ENCODE measurements at places on chromosomes 6 and 20.

DNA sequence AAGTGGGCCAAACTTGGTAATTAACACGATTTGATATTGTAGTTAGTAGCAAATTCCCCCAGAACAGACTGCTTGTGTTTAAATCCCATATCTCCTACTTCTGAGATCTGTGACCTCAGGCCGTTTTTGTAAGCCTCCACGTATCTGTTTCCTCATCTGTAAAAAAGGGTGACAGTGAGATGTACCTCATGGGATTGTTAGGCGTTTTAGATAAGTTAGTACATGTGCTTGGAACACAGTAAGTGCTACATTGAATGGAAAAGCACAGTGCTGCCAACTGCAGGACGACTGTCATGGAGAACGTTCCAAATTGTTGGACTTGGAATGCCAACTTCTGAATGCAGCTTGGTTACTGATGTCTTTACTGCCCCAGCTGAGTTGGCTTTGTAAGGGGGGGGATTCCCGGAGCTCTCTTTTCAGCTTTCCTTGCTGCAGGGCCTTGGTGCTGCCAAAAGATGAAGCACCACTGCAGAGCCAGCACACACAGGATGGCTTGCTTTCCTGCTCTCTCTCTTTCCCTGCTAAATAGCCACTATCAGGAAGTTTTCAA lies 108.6 kb downstream of the OPN5 start:
- no peak for DNase-seq

GRCh38 chr6:79070206-79070825 lies 7.7 kb downstream of the PHIP start:
- no peak for DNase-seq

DNA sequence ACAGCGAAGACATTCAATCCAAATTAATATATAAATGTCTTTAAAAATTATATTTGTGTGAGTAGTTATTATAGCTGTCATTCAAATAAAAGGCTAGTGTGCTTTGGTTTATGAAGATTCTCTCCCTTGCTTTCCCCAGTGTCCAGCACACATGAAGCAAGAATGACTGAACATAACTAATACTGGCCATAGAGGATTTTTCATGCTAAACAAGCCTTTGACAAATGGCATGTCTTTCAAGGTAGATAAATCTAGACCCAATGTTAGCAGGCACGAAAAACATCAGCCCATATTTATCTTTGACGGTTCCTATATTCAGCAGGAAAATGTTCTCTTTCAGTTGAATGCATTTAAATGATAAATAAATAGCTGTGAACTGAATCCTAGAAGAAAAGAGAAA lies 1234.4 kb downstream of the EPHA7 start:
- DNase-seq: no peak

- no peak for DNase-seq
Observed at GRCh38 chr20:57031867-57032355, 234.5 kb downstream of the BMP7 start.

- DNase-seq: no peak
Observed at GRCh38 chr6:155187106-155187505, 76.7 kb upstream of the CLDN20 start.

DNA sequence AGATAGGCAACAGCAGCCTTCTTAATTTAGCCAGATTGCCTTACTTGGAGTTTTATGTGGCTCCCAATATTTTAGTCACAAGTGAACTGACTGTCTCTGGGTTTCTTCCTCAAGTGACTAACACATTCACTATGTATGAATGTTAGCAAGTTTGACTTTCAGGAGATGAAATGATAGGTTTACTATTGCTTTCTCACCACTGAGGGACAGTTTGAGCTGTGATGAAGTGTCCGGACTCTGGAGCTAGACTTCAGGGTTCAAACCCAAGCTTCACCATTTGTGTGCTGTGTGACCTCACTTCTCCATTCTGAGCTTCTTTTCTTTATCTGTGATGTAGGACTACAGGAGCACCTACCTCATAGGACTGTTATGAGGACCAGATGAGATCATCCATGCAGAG lies 8.2 kb downstream of the DHX35 start:
- no peak for DNase-seq

GRCh38 chr6:4912559-4912958 lies 91.3 kb downstream of the RPP40 start:
- DNase-seq: no peak

DNA sequence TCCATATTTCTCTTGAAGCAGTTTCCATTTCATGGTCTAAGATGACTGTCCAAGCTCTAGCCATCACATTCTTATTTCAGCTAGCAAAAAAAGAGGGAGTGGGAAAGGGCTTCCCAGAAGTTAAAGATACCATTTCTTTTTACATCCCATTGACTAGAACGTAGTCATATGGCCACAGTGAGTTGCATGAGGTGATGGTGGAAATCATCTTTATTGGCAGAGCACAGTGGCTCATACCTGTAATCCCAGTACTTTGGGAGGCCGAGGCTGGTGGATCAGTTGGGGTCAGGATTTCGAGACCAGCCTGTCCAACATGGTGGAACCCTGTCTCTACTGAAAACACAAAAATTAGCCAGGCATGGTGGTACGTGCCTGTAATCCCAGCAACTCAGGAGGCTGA lies 99.6 kb downstream of the ISM1 start:
- DNase-seq: no peak

DNA sequence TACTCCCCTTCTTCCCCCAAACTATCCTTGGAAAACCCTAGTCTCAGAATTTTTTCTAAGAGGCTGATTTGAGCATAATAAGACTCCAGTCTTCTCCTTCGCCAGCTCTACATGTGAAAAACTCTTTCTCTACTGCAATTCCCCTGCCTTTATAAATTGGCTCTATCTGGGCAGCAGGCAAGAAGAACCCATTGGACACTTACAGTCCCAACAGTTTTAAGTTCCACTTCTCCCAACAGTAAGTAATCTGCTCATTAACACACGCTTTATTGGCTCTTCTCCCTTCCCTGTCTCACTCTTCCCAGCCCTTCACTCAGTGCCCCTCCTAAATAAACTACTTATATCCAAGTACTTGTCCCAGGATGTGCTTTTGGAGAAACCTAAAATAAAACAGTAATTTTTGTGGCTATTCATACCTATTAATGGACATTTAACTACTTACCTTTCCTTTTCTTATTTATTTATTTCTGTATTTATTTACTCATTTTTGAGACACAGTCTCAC lies 11.1 kb upstream of the DDR1 start:
- DNase-seq: no peak

GRCh38 chr20:59214606-59215547 lies 51.3 kb downstream of the ZNF831 start:
- no peak for DNase-seq

DNA sequence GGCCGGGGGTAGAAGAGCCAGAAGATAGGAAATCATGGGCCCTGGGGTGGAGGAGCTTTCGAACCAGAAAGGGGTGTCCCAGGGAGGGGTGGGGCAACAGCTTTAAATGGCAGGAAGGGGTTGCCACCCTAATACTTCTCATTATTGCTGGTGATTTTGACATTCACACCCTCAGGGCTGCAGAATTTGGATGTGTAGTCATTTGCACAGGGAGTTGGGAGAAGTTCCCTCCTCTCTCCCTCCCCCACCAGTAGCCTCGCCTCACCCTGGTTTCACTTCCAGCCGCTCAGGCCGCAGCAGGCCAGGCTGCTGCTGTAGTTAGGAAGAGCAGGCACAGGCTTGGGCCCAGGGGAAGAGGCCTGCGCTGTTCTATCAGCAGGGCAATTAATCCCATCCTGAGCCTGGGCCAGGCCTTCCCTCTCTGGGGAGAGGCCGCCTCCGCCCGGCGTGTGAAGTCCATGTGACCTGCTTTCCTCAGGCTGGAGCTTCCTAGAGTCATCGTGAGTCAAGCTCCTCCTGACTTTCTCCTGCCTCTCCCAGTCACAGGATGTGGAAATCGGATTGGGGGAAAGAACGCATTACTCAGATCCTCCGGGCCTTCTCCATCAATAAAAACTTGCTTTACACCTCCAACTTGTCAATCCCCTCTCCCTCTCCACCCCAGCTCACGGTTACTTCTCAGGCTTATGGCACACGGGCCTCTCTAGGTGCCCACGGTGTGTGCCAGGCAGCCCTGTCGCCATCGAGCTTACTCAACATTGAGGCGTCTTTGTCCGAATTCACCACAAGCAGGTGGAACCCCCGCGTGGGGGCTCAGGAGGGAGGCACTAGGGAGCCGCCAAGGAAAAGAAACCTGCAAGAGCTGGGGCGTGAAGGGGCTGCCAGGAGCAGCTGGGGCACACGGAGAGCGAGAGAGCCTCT lies 7.8 kb downstream of the ADTRP start:
- DNase-seq: no peak

All from activated T-helper 2 cell treated with anti-CD3 and anti-CD28 coated beads, Interferon-gamma antibody, Interleukin-2, Interleukin-4, amounts not matched to agents 10 μg/mL and 5 μg/mL and 100 μg/mL, durations not matched to agents 14 hours and 24 hours and 36 hours (primary cell).